ENCODE measurements at places on chromosomes 13 and 19.

- peak; percentile 9 for DNase-seq
These were observed 991.7 kb downstream of the EFNB2 start for GRCh38 chr13:105543742-105544141.

DNA sequence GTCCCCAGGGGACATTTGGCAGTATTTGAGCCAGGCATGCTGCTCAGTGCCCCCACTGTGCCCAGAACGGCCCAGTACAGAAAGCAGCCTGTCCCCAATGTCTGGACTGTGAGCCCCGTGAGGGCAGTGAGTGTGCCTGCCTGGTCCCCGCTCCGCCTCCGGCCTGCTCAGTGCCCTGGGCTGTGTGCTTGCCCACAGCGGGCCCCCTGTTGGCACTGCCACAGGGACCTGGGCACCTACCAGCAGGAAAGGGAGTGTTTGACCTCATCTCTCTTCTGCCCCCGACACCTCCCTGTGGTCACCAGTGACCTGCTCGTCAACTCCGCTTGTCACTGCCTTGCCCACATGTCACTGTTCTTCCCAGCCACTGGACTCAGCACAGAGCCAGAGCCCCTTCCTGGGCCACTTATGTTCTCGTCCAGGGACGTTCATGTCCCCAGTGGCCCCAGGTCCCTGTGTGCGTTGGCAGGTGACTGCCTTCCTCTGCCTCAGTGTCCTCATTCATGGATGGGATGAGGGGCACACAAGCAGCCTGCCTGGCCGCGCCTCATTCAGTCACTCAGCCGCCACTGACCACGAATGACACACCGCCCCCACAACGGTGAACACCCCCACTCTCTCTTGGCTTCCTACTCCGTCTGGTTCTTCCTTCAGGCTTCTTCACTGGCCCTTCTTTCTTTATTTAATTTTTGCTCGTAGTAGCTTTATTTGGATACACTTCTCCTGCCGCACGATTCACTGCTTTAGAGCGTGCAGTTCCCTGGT, 2.8 kb downstream of the FZR1 start:
- DNase-seq = peak; percentile 41

DNA sequence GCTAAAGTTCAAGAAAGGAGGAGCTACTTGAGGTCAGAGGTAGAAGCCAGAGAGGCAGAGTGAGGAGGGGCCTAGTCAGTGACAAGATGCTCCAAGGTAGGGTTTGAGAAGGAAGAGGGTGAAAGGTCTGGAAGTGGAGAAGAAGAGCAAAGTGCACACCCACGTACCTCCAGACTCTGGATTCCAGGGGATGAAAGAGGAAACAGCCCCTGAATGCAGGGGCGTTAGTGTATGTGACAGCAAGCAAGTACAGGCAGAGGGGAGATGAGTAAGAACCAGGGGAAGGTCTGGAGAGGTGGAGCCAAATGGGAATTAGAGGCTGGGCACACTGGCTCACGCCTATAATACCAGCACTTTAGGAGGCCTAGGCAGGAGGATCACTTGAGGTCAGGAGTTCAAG, 8.7 kb downstream of the RPS28 start:
- no peak for DNase-seq

GRCh38 chr13:95601216-95601615, 43.3 kb downstream of the DZIP1 start:
- no peak for DNase-seq

GRCh38 chr13:39148513-39148961, 110.3 kb downstream of the NHLRC3 start:
- peak; percentile 68 for DNase-seq

DNA sequence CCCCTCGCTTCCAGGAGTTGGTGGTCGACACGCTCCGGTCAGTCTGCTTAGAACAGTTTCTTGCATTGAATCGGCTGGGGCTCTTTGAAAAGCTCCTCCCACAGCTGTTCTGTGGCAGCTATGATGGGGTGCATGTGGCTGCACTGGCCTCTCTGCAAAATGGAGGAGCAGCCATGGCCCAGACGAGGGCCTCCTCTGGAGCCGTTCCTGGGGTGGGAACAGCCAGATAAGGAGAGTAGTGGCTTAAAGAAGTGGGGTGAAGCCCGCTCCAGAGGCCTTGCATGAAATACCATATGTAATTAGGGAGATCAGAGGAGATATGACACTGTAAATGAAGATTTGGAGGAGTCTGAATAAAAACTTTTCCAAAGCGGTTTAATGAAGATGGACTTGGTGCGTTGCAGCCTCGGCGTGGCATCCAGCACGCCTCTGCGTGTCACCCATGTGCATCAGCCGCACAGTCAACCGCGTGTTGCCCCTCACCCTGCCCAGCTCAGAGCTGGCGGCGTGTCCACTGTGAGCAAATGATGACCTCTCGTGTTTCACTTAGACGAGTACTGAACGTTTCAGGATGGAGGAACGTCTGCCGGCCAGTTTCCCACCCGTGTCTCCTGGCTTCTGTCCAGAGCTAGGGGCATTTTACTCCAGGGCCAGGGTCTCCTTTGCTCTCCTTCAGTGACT, 199.2 kb downstream of the TEX29 start:
- no peak for DNase-seq

- DNase-seq = no peak
These were observed 4.7 kb upstream of the LILRA6 start for GRCh38 chr19:54247106-54247930.

GRCh38 chr19:38265921-38266429, 1.6 kb downstream of the SPINT2 start:
- DNase-seq = no peak

DNA sequence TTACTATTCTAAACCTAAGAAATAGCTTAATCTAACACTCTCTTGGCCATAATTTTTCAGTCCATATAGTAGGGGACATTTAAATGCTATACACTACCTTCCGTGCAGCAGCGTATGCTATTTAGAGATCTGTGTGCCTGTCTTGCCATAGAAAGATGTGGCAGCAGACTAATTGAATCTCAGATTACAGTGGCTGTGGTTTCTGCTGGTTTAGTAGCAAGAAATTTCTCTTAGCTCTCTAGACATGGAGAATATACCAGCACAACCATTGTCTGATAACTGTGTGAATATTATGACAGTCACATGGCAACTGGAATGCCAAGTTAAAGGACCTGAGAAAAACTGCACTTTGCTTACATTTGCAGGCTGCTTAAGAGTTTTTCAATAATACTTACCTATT, 672.4 kb upstream of the MIR17HG start:
- no peak for DNase-seq

DNA sequence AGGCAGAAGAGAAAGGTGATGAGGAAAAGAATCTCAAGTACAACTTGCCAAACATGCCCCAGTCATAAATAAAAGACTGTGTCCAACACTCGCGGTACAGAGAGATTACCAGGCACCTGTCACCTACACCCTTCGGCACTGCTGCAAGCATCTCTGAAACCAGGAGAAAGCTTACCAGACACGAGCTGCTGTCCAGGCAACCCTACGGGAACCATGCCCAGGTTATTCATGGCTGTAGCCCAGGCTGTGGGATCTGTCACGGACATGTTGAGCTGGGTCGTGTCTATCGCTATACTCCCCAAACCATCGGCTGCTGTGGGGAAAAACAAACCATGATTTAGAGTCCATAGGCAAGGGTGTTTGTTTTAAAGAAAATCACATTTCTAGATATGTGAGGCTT, 375.0 kb downstream of the ENOX1 start:
- DNase-seq = peak; percentile 39

GRCh38 chr13:111115061-111115964, at the start of gene ARHGEF7:
Gene ARHGEF7, plus strand, starts transcription at chr13:111115310. Its CDS starts 217 bp downstream, at chr13:111115527.
- DNase-seq = no peak

DNA sequence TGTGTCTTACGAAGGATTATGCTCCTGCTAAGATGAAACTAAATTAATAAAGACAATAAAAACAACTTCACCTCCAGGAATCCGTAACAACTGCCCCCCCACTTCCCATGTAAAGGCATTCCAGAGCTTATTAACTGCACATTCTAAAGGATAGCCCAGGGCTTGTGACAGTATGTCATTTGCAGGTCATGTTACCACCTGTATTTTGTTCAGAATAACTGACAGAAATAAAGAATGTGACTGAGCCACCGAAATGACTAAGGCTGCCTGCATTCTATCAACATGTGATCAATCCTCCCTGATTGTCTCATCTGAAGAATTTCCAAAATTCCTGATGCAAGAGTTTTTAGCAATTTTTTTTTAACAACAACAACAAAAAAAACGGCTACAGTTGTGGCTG, 117.2 kb downstream of the MIPEP start:
- peak; percentile 19 for DNase-seq

DNA sequence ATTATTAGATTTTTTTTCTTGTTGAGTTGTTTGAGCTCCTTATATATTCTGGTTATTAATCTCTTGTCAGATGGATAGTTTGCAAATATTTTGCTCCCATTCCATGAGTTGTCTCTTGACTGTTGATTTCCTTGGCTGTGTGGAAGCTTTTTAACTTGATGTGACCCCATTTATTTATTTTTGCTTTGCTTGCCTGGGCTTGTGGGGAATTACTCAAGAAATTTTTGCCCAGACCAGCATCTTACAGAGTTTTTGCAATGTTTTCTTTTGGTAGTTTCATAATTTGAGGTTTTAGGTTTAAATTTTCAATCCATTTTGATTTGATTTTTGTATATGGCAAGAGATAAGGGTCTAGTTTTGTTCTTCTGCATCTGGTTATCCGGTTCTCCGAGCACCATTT, 124.7 kb downstream of the PCCA start:
- DNase-seq = peak; percentile 33

DNA sequence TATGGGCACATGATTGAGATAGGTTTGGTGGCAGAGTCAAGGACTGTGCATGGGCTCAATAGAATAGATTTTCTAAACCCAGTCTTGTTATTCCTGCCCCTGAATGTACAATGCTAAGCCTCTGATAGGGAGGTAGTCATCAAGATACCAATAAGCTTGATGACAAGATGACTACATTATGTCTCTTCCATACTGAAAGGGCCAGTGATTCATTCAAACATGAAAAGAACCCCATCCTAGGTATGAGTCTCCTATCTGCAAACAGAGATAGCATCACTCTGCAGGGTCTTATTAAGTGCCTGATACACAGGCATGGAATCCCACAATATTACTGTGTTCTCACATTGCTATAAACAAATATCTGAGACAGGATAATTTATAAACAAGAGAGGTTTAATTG, 40.3 kb upstream of the UFM1 start:
- DNase-seq = no peak

DNA sequence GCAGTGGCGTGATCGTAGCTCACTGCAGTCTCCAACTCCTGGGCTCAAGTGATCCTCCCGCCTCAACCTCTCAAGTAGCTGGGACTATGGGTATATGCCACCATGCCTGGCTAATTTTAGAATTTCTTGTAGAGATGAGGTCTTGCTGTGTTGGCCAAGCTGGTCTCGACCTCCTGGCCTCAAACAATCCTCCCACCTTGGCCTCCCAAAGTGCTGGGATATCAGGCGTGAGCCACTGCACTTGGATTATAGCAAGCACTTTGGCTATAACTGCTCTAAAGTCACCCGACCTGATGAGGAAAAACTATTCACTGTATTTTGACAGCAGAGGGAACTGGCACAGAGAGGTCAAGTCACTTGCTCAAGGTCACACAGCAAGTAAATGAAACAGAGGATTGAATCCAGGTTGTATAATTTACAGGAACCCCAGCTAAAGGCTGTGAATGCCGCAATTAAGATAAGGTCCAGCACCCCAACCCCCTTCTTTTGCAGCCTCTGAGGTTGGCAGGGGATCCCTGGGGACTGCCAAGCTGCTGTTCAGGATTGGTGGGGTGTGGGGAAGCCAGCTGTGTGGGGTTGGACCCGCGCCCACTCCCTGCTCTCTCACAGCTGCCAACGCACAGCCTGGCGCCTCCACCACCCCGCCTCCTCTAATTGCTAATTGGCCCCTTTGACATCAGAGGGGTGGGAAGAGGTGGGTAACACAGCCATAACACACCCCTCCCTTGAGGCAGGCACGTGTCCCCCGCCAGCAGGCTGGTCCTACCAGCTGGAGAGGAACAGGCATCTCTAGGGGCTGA, 6.0 kb downstream of the TMIGD2 start:
- peak; percentile 33 for DNase-seq

DNA sequence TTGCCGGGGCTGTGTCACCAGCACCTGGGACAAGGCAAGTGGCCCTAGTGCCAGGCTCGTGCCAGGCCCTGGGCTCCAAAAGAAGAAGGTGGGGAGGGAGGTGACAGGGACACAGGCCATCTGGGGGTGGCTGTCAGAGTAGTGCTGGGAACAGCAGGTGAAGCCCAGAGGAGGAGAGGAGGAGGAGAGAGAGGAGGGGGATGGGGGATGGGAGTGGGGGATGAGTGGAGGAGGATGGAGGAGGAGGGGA, 18.7 kb downstream of the LSM4 start:
- no peak for DNase-seq

DNA sequence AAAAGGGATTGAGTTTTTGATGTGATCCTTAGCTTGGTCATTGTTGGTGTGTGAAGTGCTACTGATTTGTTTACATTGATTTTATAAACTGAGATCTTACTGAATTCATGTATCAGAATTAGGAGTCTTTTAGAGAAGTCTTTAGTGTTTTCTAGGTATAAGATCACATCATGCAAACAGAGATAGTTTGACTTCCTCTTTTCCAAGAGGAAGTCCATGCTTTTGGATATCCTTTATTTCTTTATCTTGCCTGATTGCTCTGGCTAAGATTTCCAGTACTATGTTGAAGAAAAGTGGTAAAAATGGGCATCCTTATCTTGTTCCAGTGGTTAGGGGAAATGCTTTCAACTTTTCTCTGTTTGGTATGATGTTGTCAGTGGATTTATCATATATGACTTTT, 561.2 kb upstream of the SLITRK1 start:
- no peak for DNase-seq

- no peak for DNase-seq
These were observed 31.6 kb upstream of the POP4 start for GRCh38 chr19:29574510-29574909.

All from fibroblast of lung (primary cell).